Activated T-cell treated with anti-CD3 and anti-CD28 coated beads, Interleukin-2, amount 50 U/mL, for 4 hours (primary cell): ENCODE measurements at places on chromosomes 2 and 18. TPM values are rescaled to one million over a fixed set of nuclear protein-coding genes. Genes with fewer than 3 reads are reported as not detected.

The SH3YL1 gene
- total RNA-seq: 14.7 TPM

The DSEL gene
- total RNA-seq: 0.41 TPM

DNA sequence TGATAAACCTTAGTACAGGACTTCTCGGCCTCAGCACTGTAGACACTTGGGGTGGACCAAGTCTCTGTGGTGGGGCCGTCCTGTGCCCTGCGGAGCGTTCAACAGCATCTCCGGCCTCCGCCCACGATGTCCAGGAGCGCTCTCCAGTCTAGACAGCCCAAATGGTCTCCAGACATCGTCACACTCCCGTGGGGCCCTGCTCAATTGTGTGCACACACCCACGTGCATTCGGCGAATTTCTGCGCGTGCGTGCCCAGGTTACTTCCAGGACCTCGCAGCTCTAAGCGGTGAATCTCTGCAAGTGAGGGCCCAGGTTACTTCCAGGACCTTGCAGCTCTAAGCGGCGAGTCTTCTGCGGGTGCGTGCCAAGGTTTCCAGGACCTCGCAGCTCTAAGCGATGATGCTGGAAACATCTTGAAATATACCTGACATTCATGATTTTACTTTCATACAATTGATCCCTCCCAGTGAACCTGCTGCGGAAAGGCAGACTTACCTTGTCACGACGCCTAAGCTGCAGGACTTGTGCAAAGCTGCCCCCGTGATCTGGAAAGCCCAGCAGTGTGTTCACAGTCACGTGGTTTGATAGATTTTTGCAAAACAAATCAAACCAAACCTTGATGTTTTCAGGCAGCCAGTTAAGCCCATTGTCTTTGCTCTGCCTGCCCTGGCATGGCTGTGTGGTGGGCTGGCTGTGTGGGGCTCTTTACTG is 16.1 kb upstream of the OTOS start:
- DNase-seq: no peak

- no peak for DNase-seq
Observed at GRCh38 chr2:36704475-36705150, 8.1 kb downstream of the VIT start.

GRCh38 chr2:68832233-68832869 is 38.8 kb downstream of the BMP10 start:
- DNase-seq: peak; percentile 45

GRCh38 chr2:222710736-222711135 is 39.3 kb downstream of the MOGAT1 start:
- DNase-seq: no peak

GRCh38 chr2:67075530-67076238 is 321.4 kb upstream of the ETAA1 start:
- DNase-seq: no peak

DNA sequence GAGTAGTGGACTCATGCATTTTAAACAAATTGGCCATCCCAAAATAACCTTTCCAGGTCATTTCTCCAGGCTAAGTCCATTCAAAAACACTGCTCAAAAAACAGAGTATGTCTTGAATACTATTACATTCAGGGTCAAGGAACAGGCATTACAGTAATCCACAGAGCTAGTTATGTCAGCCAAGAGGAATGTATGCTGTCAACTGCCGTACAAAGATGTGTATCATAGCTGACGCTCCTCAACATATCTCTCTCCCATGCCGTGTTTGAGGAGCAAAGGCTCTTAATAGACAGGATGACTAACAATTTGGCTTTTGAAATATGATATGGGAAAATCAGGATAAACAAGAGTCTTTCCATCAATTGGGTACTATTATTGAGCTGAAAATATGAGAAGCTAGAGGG is 68.8 kb upstream of the KCTD1 start:
- DNase-seq: no peak

DNA sequence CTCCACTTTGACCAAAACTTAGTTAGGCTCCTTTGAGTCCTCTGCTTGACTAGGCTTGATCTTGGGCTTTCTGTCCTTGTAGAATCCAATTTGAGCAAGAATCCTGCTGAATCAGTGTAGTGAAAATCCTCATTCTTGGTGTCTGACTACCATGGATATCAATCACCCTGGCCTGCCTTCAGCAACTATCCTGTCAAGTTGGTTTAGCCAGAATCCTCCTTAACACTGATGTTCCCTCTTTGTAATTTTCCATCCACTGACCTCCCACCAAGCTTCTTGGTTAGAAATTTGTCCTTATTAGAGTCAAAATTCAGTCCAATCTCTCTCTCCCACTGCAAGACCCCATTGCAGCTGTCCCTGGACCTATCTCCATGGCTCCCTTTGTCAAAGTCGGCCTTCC is 494 bp upstream of the RBM45 start:
- no peak for DNase-seq

- no peak for DNase-seq
Observed at GRCh38 chr2:181828122-181828705, 63.3 kb upstream of the ITPRID2 start.

DNA sequence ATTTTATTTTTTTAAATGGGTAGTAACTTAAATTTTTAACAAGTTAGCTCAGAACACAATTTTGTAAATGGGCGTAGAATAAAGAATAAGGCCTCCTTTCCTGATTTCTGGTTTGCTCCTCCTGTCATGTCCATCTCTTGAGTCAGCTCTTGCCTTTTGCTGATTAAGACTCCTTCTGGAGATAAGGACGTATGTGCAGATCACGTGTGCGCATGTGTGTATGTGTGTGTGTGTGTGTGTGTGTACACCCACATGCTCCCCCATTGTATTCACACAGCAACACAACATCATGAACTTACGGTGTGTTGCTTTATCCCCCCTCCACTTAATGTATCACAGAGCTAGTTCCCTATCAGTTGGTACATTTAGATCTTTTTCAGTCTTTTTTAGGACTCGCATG is 182.9 kb downstream of the PRKCE start:
- no peak for DNase-seq

The MTCL1 gene
- 0.23 TPM for total RNA-seq

DNA sequence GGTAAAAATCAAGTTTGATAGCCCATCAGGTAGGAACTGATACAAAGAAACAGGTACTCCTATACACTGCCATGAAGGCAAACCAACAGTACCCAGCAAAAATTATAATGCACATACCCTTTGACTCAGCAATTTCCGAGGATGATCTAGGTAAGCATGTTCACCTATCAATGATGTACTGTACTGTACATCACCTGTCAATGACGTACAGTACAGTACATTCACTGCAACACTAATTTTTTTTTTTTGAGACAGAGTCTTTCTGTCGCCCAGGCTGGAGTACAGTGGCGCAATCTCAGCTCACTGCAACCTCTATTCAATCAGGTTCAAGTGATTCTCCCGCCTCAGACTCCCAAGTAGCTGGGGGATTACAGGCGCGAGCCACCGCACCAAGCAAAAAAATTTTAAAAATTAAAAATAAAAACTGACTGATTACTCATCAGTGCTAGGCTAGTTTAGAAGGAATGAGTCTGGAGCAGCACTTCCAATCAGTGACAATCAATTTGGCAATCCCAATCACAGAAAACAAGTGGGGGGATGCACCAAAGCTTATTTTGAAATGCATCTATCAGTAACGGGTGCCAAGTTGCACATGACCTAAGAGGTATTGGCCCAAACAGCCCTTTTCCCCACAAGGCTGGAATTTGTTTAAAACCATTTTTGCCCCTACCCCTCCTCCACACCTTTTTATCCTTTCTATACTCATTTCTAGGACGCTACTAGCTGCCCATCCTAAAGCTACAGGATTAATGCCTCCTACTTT is 8.2 kb downstream of the SRSF7 start:
- no peak for DNase-seq

The ADAM23 gene
- total RNA-seq: 0.87 TPM
